Activated effector memory CD4-positive, alpha-beta T cell treated with anti-CD3 and anti-CD28 coated beads, Interleukin-2, amount 50 U/mL, for 16 hours (primary cell): ENCODE measurements at places on chromosomes 6 and 20.

- no peak for DNase-seq
Observed at GRCh38 chr6:106591111-106591825, 38.0 kb downstream of the RTN4IP1 start.

DNA sequence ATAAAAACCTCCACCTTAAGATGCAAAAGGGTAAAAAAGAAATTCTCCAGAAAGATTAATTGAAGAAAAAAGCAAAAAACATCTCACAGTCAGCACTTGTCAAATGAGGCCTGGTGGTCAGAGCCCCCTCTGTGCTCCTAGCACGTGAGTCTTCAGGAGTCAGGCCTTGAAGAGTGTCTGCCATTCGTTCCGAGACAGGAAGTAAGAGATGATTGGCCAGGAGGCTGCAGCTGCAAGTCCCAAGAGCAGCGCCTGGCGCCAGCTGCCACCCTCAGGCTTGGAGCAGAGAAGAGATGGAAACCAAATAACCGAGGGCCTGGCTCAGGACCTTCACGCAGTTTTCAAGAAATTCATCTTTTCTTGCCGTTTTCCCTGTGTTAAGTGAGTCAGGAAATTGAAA is 65.0 kb downstream of the FAM120B start:
- no peak for DNase-seq

- no peak for DNase-seq
Observed at GRCh38 chr6:34020807-34021553, 124.9 kb downstream of the GRM4 start.

GRCh38 chr6:94510877-94511276 is 1066.5 kb upstream of the MANEA start:
- DNase-seq = peak; percentile 58

DNA sequence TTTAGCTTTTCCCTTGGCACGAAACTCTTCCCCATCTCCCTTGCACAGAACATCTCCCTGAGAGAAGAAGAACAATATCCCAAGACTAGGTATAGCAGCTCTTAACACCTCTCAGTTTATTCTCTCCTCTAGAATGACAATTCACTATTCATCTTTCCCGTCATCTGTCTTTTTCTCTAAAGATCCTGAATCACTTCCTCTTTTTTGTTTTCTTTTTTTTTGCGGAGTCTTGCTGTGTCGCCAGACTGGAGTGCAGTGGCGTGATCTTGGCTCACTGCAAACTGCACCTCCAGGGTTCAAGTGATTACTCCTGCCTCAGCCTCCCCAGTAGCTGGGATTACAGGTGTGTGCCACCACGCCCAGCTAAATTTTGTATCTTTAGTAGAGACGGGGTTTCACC is 574.4 kb upstream of the MAP3K7 start:
- no peak for DNase-seq

DNA sequence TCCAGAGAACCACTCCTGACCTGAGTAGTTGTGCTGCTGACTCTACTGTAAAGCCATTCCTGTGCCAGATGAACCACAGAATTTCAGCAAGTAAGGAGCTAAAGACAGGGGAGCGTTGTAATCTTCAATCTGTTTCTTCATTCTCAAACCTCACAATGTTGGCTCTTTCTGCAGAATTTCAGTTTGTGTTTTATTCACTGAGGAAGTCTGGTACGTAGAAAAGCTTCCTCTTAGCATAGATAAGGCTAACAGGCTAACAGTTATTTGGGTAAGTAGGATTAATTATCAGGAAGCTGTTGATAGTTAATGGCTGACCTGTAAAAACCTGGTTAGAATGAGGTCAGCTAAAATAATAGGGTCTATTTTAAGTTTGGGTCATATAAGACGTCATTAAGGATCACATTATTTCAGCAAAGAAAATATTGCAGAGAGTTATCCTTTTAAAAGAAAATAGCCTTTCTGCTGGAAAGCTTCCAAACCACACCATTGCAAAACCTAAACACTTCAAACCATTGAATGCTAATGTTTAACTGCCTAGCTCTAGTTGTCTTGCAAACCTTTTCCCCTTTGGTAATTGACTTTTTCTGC is 14.1 kb upstream of the TENT5A start:
- DNase-seq = no peak

GRCh38 chr6:437037-437392 is 45.5 kb downstream of the IRF4 start:
- DNase-seq = no peak

DNA sequence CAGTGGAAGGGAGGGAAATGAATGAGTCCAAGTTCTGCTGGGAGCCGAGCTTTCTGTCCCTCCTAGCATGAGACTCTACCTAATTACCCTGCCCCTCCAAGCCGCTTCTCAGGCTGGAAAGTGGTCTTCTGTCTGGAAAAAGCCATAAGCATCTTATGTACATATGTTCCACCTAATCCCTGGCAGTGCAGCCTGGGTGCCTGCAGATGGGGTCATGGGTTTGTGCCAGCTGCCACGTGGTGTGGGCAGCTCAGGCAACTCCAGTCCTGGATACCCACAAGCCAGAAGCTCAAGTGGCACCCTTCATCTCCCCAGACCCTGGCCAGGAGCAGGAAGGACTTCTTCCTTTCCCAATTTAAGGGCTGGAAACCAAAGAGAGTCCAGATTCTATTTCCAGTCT is 253.1 kb downstream of the LY86 start:
- DNase-seq = no peak

GRCh38 chr6:37316071-37316470 is 37.7 kb upstream of the RNF8 start:
- no peak for DNase-seq

DNA sequence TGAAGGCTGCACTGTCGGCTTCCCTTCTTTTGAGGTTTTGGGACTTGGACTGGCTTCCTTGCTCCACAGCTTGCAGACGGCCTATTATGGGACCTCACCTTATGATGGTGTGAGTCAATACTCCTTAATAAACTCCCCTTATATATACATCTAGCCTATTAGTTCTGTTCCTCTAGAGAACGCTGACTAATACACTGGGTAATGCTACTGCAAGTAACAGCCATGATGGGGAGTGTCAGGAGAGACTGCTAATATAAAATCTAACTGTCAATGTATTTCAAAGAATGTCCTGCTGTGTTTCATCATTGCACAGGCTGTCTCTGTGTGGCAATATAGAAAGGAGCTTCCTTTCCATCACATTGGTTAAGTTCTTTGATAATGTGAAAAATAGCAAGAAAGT is 57.7 kb upstream of the UST start:
- no peak for DNase-seq

DNA sequence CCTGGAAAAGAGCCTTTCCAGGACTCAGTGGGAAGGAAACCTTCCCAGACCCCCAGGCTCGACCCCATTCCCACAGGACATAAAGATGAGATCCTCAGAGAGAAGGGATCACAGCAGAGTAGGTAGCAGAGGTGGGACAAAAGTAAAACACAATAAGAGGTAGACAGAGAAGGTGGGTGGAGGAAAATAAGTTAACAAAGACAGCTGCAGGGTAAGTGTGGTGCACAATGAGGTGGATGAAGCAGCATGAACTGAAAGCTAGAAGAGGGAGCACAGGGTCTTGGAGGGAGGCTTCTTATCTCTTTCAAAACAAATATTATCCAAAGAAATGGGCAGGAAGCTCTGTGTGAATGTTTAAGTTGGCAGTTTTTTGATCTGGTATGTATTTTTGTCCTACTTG is 14.0 kb upstream of the MAP7 start:
- DNase-seq = no peak

DNA sequence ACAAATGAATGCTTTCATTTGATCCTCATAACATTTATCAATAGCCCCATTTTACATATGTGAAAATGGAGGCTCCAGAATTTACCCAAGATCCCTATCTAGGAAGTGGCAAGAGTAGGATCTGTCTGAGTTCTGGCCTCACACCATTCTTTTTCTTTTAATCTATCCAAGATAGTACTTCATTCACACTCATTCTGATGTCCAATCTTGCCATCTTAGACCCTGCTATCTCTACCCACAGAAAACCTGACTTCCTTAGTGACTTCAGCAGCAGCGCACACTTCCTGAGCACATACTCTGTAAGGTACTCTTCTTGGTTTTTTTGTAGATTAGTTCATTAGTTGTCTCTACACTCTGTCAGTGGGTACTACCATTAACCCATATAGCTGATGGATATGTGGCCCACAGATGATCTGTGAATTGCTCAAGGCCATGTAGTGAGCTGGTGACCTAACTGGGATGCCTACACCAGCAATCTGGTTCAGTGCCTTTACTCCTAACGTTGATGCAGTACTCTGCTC is 36.3 kb downstream of the COX4I2 start:
- no peak for DNase-seq

- no peak for DNase-seq
Observed at GRCh38 chr6:8904754-8905153, 469.4 kb upstream of the SLC35B3 start.

- DNase-seq = no peak
Observed at GRCh38 chr6:70686548-70687133, 19.0 kb downstream of the SMAP1 start.

DNA sequence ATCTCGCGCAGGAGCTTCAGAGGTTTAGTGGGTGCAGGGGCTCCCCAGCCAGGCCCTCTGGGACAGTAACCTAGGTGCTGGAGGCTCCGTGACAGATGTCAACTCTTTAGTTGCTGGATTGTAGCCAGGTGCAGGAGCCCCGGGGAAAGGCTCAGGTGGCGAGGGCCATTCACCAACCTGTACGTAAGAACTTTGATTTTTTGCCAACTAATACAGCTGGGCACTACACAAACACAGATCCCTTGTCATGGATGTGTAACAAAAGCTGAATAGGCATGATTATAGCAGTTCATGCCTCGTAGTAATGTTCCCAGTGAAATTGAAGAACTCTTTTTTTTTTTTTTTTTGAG is 82.6 kb downstream of the CDC5L start:
- DNase-seq = no peak

GRCh38 chr6:40586369-40587201 is 579 bp downstream of the LRFN2 start:
- no peak for DNase-seq

- DNase-seq = peak; percentile 16
Observed at GRCh38 chr6:42359021-42359420, 92.7 kb downstream of the TRERF1 start.

DNA sequence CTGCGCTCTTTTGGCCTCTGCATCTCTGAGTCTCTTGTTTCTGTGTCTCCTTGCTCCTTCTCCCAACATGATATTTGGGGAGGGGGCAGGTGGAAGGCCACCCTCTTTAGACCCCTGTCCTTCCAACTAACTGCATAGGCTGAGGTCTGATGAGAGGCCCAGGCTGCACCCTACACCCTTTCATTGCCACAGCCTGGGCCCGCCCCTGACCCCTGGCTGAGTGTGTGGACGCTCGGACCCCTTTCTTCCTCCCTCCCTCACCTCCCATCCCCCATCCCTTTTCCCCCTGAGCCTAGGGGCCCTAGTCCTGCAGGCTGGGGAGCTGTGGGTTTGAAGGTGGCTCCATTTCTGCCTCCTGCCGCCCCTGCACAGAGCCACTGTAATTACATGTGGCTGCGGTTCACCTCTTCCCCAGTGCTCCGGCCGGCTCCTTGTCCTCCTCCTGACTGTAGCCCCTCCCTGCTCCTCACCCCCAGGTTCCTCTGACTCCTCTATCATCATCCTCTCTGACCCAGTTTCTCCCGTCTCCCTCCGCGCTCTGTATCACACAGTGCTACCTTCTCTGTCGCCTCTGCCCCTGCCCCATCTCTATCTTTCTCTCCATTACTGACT is 6.8 kb downstream of the MDFI start:
- peak; percentile 36 for DNase-seq

GRCh38 chr6:2448826-2449571 is 203.6 kb upstream of the GMDS start:
- no peak for DNase-seq

GRCh38 chr6:166029506-166029905 is 138.1 kb downstream of the TBXT start:
- DNase-seq = no peak

GRCh38 chr6:68087399-68088133 is 547.5 kb upstream of the ADGRB3 start:
- no peak for DNase-seq

- no peak for DNase-seq
Observed at GRCh38 chr6:160141001-160141726, 19.5 kb downstream of the SLC22A1 start.

GRCh38 chr20:5991623-5992441 is 41.4 kb downstream of the MCM8 start:
- no peak for DNase-seq

DNA sequence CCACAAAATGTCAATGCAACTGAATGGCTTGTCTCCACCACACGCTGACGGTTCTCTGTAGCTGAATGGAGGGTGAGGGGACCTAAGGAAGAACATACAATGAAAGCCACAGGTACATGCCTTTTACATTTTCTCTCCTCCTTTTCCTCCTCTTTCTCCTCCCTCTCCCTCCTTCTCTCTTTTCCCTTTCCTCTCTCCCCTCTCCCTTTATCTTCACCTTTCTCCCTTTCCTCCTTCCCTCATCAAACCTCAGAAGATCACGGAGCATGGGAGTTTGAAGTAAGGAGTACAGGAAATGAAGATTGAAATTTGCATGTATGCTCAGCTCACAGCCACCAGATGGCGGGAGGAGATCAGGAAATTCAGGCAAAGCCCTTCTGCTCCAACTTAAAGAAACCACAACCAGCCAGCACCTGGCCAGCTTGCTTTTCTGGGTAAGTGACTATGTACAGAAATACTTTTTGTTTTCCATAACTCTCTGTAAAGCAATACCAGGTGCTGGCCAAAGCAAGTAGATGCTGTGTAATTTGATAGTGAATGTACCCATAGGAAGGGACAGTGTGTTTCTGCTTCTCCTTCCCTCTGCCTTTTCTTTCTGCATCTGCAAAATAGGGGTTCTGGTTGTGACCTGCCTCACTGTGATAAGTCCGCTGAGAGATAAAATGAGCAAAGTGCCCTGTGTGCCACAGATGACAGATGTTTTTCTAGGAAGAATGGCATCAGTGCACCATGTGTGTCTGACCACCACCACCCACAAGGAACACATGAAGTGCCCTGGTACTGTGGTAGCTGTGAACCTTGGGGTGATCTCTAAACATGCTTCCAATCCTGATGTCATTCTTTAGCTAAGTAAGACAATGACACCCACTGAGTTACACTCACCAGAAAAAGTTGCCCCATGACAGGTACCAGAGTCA is 18.6 kb upstream of the FOXO3 start:
- DNase-seq = peak; percentile 87

- peak; percentile 55 for DNase-seq
Observed at GRCh38 chr6:168536665-168537539, 95.9 kb downstream of the SMOC2 start.

DNA sequence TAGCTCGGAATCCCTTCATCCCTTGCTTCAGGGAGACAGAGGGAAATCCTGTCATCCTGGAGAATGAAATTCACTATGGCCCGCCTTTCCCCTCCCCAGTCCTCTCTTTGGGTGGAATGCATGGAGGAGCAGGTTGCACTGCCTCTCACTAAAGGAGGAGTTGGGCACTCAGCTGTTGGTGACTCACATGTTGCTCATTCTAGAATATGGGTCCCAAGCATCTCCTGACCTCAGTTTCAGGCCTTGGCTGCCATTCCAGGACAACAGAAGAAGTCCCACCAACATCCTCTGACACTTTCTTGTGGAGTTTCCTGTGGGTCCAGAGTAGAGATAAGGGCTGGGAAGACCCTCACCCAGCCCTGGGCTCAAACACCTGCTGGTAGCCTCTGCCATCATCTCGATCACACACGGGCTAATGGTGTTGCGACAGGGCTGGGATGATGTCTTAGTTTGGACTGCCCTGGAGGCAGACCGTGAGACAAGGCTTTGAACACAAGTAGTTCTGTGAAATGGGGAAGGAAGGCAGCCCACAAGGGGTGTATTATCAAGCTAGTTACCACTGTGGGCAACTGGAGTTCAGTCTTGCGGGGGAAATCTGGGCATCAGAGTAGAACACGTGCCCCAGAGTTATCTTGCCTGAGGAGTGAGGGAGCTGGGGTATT is 52.4 kb upstream of the RNF24 start:
- no peak for DNase-seq
